Activated CD4-positive, alpha-beta T cell treated with anti-CD3 and anti-CD28 coated beads for 4 hours (primary cell): ENCODE measurements at places on chromosomes 6 and 20.
A peak's percentile ranks its signal among the peaks of the same experiment; 100 is the strongest.

- DNase-seq: no peak
Observed at GRCh38 chr6:2732503-2733089, 18.1 kb downstream of the MYLK4 start.

GRCh38 chr6:85676086-85676729 is 33.5 kb upstream of the SYNCRIP start:
- no peak for DNase-seq

GRCh38 chr6:3724451-3725144 is 26.9 kb downstream of the PXDC1 start:
- DNase-seq: no peak

- no peak for DNase-seq
Observed at GRCh38 chr6:128754658-128755256, 128.2 kb upstream of the LAMA2 start.

- DNase-seq: no peak
Observed at GRCh38 chr6:113875470-113875869, 18.3 kb downstream of the MARCKS start.

DNA sequence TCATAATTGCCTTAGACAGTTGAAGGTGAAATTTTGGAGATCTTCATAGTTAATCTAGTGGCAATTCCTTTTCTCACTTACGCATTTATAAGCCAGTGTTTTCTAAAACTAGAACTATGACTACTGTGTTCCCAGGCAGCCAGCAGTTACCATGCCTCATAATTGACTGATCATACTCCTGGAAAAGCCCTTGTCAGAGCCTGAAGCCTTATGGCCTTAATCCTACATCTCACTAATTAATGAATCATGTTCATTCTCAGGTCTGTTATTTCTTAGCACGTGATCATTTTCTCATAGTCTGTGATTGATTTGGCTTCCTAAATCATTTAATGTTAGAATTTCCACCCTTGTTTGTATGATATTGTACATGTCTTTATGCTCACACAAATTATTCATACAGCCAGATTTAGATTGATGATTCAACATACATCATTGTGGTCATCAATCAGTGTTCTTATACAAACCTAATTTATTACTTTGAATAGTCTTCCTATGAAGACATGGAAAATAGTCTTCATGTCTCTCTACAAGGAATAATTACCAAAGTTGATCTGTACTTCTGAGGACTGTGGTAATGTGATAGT is 132.6 kb upstream of the ASCC3 start:
- DNase-seq: no peak

GRCh38 chr6:124682751-124683150 is 279.5 kb upstream of the RNF217 start:
- no peak for DNase-seq

- DNase-seq: no peak
Observed at GRCh38 chr6:116388924-116389323, 18.2 kb downstream of the DSE start.

GRCh38 chr6:138286698-138287097 is 68.4 kb upstream of the PBOV1 start:
- DNase-seq: no peak

DNA sequence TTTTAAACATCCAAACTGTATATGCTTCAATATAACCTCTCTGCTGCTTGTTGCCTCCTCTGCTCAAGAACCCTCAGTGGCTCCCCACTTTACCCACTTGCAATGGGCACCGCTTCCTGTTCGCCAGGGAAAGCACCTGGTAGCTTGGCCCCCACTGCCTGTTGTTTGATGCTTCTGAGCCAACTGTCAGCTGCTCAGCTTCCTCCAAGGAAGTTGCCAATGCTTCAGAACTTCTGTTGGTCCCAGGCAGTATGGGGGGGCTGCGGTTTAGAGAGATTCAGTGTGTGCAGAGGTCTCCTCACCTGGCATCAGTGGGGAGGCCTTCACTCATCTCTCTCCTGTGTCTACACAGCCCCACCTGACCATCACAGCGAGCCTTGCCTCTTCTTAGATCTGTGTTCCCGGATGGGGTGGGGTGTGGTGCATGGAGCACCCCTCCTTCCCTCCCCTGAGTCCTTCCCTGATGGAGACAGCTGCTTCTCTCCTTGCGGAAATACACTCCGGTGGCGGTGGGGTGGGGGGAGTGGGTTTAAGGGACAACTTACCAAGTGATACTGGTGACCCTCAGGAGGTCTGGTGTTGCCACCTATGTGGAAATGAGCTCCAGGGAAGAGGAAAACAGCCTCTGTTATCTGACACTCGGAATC is 308.1 kb downstream of the CDH26 start:
- DNase-seq: no peak

GRCh38 chr20:63977739-63978276 is 1.6 kb downstream of the SAMD10 start:
- peak; percentile 54 for DNase-seq
